Stomach (tissue), 19 donors: ENCODE measurements at places on chromosomes 4 and X. TPM values are rescaled to one million over a fixed set of nuclear protein-coding genes. Genes with fewer than 3 reads are reported as not detected.

DNA sequence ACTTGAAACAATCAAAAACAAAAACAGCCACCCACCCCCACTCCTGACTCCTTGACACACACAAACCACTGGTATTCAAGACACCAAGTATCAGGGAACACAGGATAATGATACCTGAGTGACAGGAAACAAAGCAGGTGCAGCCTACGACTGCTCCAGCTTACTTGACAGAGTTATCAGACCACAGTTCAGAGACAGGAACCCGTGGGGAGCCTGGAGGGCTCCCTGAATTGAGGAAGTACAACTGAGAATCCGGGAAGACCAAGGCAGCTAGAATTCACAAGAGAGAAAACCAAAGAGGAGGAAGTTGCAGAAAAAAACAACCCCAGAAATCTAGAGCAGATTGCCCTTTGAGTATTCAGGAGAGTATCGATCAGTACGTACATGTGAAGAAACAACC, 20.5 kb downstream of the COMMD8 start:
- DNase-seq = no peak
- no peak overlapping the region for H3K4me3 ChIP-seq
- no peaks in the 10 kb centered on the region for H3K36me3 ChIP-seq
- no peaks in the 10 kb centered on the region for H3K4me1 ChIP-seq

DNA sequence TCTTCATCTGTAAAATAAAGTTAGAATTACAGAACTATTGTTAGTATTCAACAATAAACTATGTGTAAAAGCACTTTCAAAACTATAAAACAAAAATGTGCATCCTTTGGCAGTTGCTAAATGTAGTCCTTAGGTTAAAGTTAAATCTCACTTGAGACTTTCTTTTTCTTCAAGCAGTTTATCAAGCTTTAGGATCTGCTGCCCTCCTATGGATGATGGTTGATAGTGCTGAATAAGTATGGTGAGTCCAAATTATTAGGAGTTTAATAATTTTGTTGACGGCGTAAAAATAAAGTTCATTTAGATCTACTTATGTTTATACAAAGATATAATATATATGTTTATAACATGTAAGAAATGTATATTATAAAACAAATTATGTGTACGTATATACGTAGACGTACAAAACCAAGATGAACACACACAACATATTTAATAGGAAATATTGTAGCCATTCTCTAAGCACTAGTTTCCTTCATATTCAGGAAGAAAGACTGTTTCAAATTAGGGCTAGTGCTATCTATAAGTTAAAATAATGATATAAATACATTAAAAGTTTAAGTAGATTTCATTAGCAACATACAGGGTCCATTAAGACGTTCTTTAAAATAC, 22.3 kb downstream of the UGT2A2 start:
- no peaks in the 10 kb centered on the region for H3K36me3 ChIP-seq
- H3K27me3 ChIP-seq = no peaks in the 10 kb centered on the region
- no peak for DNase-seq

XK gene
- 11.9 TPM for polyA plus RNA-seq

DNA sequence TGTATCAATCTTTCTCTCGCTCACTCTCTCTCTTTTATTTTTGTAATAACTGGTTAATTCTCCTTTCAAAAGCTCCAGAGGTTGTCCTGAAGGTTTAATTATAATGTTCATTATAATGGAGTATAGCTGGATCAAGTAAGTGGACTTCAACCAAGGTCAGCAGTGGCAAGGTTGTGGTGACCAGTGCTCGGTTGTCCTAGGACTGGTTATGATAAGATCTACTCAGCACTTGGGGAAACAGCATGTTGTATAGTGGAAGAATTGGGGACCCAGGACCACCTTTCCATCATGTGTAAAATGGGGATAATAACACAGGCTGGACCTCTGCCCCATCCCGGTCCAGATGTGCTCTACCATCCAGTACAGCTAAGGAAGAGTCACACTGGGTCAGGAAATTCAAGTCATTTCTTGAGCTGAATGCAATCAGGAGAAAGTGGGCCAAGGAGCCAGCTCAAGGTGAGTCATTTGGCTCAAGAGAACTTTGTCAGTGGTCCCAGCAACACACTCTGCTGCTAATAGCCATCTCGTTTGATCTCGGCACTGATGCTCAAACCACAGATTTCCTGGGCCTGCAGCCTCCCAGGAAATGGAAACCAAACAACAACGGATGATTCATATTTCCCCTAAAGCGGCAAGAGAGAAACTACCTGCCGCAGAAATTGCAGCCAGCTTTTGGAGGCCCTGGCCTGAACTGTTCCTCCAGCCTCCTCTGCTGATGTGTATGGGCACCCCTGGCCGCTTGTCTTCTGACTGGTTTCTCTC, 123.6 kb upstream of the RBPJ start:
- H3K36me3 ChIP-seq = no peaks in the 10 kb centered on the region
- DNase-seq = no peak

DNA sequence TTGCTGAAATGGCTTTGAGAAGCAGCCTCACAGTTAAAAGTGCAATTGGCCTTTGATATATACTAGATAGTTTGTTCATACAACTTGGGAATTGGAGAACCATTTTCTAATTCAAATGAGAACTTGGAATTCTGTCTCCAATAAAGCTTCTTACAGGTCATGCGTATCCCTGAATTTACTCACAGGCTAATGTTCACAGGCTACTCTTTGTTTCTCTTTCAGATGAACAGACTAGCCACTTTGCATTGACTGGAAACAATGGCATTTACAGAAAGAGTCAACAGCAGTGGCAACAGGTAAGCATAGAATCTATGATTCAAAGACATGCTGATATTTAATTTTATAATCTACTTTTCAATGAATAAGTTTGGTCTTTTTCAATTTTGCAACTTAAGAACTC, 13.5 kb downstream of the AFF1 start:
- no peak overlapping the region for H3K4me3 ChIP-seq
- no peaks in the 10 kb centered on the region for H3K27me3 ChIP-seq
- no peaks in the 10 kb centered on the region for H3K36me3 ChIP-seq
- no peak overlapping the region for H3K27ac ChIP-seq
- no peak for DNase-seq

GRCh38 chr4:2042204-2042946, 16.8 kb upstream of the NAT8L start:
- H3K27me3 ChIP-seq = peaks cover 40% of the 10 kb centered on the region
- H3K27ac ChIP-seq = peak overlapping the region; percentile 47
- DNase-seq = peak; percentile 69
- H3K36me3 ChIP-seq = no peaks in the 10 kb centered on the region
- peaks cover 35% of the 10 kb centered on the region for H3K4me1 ChIP-seq
- H3K4me3 ChIP-seq = peak overlapping the region; percentile 75

UGT2B11 gene
- polyA plus RNA-seq = not detected

DNA sequence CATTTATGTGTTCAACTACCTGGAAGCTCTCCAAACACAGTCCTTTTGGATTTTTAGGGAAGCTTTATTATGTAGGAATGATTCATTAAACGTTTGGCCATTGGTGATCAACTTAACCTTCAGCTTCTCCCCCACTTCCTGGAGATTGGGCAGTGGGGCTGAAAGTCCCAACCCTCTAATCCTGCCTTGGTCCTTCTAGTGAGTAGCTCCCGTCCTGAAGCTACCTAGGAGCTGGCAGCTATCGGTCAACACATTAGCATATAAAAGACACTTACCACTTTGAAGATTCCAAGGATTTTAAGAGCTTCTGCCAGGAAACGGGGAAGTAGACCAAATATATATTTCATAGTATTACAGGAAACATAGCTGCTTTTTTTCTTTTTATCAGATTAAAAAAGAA, 69.7 kb downstream of the MCUB start:
- no peak for DNase-seq
- H3K36me3 ChIP-seq = no peaks in the 10 kb centered on the region
- no peak overlapping the region for H3K4me3 ChIP-seq

DNA sequence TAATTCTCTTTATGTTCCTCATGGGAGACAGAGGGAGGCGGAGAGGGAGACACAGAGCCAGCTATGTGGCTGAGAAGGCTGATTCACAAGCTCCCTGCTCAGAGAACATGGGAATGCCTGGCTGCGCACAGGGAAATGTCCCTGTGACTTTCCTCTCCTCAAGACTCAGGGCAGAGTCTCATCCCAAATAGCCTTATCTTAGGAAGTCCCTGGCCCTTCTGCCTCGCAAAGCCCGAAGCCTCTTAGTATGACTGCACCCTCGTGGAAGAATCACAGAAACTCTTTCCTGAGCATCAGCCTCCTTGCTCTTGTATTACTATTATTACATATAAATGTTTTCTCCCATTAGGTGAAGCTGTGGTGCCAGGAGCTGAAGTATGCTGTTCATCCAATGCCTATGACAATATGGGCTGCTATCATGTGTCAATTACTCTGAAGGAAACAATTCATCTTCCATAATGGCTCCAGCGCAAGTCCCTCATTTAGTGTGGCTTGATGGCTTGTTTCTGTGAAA, 230.5 kb downstream of the MGST2 start:
- peaks cover 4% of the 10 kb centered on the region for H3K4me1 ChIP-seq
- no peak for DNase-seq
- H3K36me3 ChIP-seq = no peaks in the 10 kb centered on the region
- H3K27me3 ChIP-seq = no peaks in the 10 kb centered on the region
- H3K4me3 ChIP-seq = no peak overlapping the region

DNA sequence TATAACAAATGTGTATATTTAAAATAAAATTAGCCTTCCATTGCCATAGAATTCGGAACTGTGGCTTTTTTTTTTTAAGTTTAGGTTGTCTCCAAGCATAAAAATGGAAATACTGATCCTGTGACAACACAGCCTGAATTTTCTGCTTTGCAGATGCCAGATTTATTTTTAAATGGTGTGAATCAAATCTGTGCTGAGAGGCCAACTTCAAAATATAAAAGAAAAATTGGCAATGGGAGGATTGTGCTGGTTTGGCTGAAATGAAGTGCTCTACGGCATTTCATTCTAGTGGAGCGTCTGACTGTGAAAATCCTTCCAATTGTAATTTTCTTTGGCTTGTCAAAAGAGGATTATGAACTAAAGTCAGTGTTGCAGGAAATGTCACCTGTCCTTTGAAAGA, 580.3 kb upstream of the ZFP42 start:
- no peaks in the 10 kb centered on the region for H3K36me3 ChIP-seq
- no peak overlapping the region for H3K27ac ChIP-seq
- no peak for DNase-seq
- H3K4me1 ChIP-seq = no peaks in the 10 kb centered on the region
- no peaks in the 10 kb centered on the region for H3K27me3 ChIP-seq

OSTC gene
- polyA plus RNA-seq = 89.2 TPM

SH3BGRL gene
- 124 TPM for polyA plus RNA-seq

ADGRL3 gene
- 0.48 TPM for polyA plus RNA-seq

- no peaks in the 10 kb centered on the region for H3K4me1 ChIP-seq
- H3K27me3 ChIP-seq = no peaks in the 10 kb centered on the region
- H3K36me3 ChIP-seq = no peaks in the 10 kb centered on the region
Measured at GRCh38 chrX:74187211-74187610, 116.8 kb upstream of the ZCCHC13 start.

XAGE3 gene
- polyA plus RNA-seq = not detected

GRCh38 chr4:93433840-93434239, 394.7 kb upstream of the ATOH1 start:
- no peak overlapping the region for H3K4me3 ChIP-seq
- H3K4me1 ChIP-seq = no peaks in the 10 kb centered on the region
- no peaks in the 10 kb centered on the region for H3K36me3 ChIP-seq
- no peak overlapping the region for H3K27ac ChIP-seq
- H3K27me3 ChIP-seq = no peaks in the 10 kb centered on the region

DNA sequence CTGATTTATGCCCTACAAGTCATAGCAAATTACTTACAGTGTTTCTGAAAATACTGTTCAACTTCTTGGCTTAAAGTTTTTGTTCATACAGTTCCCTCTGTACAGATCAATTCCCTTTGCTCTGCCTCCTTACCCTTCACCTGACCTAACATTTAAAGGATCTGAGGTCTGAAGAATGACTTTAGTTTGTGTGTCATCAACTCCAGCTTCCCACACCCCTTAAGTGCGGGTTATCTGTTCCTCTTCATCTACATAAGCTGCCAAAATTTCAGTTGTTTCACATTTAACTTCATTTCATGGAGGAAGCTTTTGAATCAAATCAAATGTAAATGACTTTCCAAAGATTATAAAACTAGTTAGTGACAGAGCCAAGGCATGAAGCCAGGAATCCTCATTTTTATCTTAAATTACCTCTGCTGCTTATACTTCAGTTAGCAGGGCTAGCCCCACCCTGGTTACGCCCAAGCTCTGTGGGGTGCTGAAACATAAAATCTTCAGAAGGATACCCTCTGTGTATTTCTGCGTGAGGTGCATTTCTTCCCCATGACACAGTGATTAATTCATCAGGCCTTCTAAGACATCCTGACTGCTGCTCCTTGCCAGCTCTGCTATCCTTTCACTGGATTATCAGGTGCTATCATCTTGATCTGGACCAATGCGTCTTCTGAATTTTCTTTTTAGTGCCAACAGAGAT, 16.5 kb downstream of the CXCL1 start:
- H3K4me3 ChIP-seq = no peak overlapping the region
- H3K27ac ChIP-seq = no peak overlapping the region
- H3K36me3 ChIP-seq = no peaks in the 10 kb centered on the region
- no peaks in the 10 kb centered on the region for H3K27me3 ChIP-seq
- H3K4me1 ChIP-seq = no peaks in the 10 kb centered on the region

- H3K36me3 ChIP-seq = no peaks in the 10 kb centered on the region
- no peaks in the 10 kb centered on the region for H3K27me3 ChIP-seq
- peak; percentile 92 for DNase-seq
- H3K4me3 ChIP-seq = peak overlapping the region; percentile 27
- peak overlapping the region; percentile 83 for H3K27ac ChIP-seq
Measured at GRCh38 chr4:40515398-40516293, 114.0 kb downstream of the RBM47 start.

DNA sequence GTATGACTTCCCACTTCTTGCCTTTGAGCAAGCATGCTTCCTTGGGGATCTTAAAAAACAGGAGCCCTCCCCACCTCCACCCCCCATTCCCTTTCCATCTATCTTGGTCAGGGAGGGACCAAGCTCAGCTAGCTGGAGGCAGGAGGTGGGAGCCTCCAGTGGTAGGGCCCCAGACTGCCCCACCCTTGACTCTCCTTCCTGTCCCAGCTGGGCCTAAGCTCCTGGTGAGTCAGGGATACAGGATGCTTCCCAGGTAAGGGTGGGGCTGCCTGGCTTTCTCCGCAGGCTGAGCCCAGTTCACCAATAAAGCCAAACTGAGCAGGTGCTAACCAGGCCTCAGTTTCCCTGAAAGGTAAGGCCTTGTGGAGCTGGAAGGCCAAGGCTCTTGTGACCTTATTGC, 15.2 kb downstream of the EFNB1 start:
- no peak overlapping the region for H3K4me3 ChIP-seq
- H3K27ac ChIP-seq = no peak overlapping the region
- peaks cover 30% of the 10 kb centered on the region for H3K4me1 ChIP-seq
- peaks cover 3% of the 10 kb centered on the region for H3K27me3 ChIP-seq
- peaks cover 26% of the 10 kb centered on the region for H3K36me3 ChIP-seq
